ENCODE measurements at places on chromosomes 5 and 9.

- DNase-seq = no peak
These were observed 136.8 kb downstream of the CFAP90 start for GRCh38 chr5:7714119-7714518.

- DNase-seq = no peak
These were observed 6.0 kb downstream of the SLC6A7 start for GRCh38 chr5:150195736-150196485.

DNA sequence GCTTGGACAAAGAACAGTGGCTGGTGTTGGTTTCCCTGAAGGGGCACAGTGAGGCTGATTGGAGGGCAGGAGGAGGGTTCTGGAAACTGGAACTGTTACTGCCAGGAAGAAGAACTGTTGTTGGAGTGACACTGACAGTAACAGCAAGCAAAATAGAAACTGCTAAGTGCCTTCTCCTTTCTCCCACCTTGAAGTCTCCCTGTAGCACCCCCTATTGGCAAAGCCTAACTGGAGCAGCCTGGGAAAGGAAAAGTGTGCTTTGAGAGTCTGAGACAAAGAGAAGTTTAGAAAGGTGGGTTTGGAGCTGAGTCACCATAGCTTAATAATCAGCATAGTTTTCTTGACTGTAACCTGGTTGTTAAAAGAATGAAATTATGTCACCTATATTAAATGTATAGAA lies 2.5 kb upstream of the TMEM174 start:
- no peak for DNase-seq

- DNase-seq = no peak
These were observed 253.1 kb downstream of the DENND1A start for GRCh38 chr9:123676869-123677268.

DNA sequence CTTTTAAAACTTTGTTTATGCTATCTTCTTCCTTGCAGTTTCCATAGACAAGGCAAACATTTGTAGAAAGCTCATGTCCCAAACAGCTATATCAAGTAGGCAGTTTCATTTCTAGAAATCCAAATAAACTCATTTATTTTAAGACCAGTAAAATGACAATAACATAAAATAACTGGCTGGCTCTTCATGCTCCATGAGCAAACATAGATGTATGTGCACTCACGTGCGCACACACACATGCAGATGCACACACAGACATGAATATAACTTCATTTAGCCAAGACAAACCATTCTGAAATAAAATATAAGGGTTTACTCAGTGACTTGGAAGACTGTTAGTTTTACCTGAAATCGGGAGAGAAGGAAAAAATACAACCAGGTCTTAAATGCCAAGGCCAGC lies 176.5 kb upstream of the GAS1 start:
- no peak for DNase-seq

DNA sequence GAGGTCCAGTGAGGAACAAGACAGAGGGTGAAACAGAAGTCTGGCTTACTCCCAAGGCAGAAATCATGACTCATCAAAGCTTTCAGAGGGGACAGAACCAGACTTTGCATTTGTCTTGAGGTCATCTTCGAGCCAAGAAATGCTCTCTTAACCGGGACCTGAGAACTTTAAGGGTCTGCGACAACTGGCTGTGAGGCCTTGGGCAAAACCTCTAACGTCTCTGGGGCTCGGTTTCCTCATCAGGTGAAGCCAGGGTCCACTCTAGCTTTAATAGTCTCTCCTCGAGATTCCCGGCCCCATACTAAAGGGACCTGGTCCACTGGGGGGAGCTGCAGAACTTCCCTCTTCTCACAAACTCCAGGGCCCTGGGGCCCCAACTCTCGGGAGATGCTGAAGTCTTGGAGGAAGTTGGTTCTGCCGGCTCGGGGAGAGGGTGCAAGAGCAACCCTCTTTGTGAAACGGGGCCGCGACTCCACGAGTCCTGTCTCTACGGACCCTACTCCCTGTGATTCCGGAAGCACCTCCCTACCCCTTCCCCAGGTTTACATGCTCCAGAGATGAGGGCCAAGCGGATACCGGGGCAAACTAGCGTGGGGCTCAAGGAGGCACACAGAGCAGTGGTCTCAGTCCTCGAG lies 2.6 kb downstream of the GLIS3 start:
- DNase-seq = peak; percentile 38

DNA sequence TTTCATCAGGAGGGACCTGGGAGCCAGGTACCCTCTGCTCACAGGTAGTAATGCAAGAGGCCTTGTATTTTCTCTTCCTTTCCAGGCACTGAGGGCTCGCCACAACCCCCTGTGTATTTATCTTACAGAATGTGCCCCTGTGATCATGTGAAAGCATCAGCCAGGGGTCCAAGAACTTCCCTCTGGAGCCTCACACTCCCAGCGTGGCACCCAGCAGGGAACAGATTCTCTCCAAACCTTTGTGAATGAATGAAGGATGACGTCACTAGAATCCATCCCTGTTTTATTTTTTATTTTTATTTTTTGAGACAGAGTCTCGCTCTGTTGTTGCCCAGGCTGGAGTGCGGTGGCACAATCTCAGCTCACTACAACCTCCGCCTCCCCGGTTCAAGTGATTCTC lies 107.3 kb upstream of the IER5L start:
- DNase-seq = no peak

GRCh38 chr5:118952992-118953651 lies 35.2 kb downstream of the DTWD2 start:
- no peak for DNase-seq

All from stimulated activated CD4-positive, alpha-beta T cell treated with anti-CD3 and anti-CD28 coated beads, Interleukin-4, amount 100 ng/mL, for 1 hour (primary cell).